ENCODE measurements at places on chromosomes 3 and 15.
A peak's percentile ranks its signal among the peaks of the same experiment; 100 is the strongest.

- no peak for DNase-seq
These were observed 9.6 kb upstream of the LAMP3 start for GRCh38 chr3:183172051-183172639.

GRCh38 chr3:38107911-38108648, 28.8 kb downstream of the ACAA1 start:
- DNase-seq: no peak

- DNase-seq: peak; percentile 55
These were observed 125.3 kb upstream of the BNIP2 start for GRCh38 chr15:59814409-59814808.

- DNase-seq: peak; percentile 89
These were observed at the start of gene DLEC1 for GRCh38 chr3:38039101-38039898. Gene DLEC1 (plus strand): TSS chr3:38039208. CDS start chr3:38039226, 18 bp downstream.

- no peak for DNase-seq
These were observed 34.0 kb downstream of the DGKG start for GRCh38 chr3:186327912-186328487.

- DNase-seq: no peak
These were observed 37.2 kb upstream of the PRR20G start for GRCh38 chr3:127324913-127325628.

- DNase-seq: no peak
These were observed 26.2 kb downstream of the PIK3CA start for GRCh38 chr3:179174316-179174715.

- DNase-seq: peak; percentile 75
These were observed 10.4 kb downstream of the TEX264 start for GRCh38 chr3:51681453-51681852.

- DNase-seq: no peak
These were observed 3.2 kb downstream of the UBE2E2 start for GRCh38 chr3:23206366-23206765.

GRCh38 chr15:26891448-26892181, 24.8 kb downstream of the GABRA5 start:
- no peak for DNase-seq

GRCh38 chr3:38323060-38323459, 23.5 kb upstream of the XYLB start:
- DNase-seq: no peak

GRCh38 chr3:138394156-138394555, 40.3 kb upstream of the ESYT3 start:
- DNase-seq: no peak

DNA sequence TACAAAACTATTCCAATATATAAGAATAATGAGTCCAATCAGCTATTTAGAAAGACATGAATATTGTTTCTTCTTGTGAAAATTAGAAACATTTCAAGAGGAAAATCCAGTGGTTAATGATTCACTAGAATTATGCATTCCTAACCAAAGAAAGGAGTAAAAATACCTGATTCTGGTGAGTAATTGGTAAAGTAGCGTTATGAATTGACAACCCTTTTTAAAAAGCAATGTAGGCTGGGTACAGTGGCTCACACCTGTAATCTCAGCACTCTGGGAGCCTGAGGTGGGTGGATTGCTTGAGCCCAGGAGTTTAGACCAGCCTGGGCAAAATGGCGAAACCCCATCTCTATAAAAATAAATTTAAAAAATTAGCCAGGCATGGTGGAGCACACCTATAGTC, 43.3 kb downstream of the TOPAZ1 start:
- DNase-seq: no peak

GRCh38 chr3:124758851-124759635, 28.8 kb downstream of the UMPS start:
- DNase-seq: no peak

DNA sequence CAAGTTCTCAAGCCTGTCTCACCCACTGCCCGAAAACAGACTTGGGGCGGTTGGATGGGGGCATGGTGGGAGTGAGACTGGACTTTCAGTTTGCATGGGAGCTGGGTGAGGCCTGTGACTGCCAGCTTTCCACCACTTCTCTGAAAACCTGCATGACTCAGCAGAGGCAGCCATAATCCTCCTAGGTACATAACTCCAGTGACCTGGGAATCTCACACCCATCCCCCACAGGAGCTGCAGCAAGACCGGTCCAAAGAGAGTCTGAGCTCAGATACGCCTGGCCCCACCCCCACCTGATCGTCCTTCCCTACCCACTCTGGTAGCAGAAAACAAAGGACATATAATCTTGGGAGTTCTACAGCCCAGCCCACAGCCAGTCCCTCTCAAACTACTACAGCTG, 107.2 kb downstream of the NSMCE3 start:
- DNase-seq: no peak

- DNase-seq: no peak
These were observed 15.3 kb downstream of the NR2F2 start for GRCh38 chr15:96345560-96346399.

DNA sequence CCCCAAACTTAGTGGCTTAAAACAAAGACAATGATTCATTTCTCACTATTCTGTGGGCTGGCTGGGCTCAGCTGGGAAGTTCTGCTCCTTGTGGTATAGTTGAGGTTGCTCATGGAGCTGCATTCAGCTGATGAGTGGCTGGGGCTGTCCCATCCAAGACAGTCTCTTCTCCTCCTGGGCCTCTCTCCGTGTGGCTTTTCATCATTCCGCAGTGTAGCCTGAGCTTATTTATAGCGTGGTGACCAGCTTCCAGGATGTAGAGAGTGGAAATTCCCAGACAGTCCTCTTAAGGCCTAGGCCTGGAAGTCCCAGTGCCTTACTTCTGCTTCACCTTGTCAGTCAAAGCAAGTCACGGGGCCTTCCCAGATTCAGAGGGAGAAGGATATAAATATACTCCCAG, 136.7 kb upstream of the DAZL start:
- no peak for DNase-seq

DNA sequence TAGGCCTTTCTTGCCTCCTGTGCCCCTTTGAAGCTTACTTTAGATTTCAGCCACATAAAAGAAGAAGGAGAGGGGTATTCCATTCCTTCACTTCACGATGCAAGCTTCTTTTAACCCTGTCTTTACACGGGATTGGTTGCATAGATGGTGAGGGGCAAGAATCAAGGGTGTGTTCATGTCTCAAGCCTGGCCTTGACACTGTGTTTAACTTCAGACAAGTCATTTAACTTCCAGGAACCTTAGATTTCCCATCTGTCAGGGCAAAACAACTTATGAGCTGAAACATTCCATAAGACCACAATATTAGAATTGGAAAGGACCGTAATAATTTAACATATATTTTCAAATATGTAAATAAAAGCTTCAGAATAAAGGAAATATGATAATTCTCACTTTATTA, 344.5 kb downstream of the MFSD1 start:
- no peak for DNase-seq

- no peak for DNase-seq
These were observed 150.2 kb downstream of the CHST2 start for GRCh38 chr3:143269741-143270140.

DNA sequence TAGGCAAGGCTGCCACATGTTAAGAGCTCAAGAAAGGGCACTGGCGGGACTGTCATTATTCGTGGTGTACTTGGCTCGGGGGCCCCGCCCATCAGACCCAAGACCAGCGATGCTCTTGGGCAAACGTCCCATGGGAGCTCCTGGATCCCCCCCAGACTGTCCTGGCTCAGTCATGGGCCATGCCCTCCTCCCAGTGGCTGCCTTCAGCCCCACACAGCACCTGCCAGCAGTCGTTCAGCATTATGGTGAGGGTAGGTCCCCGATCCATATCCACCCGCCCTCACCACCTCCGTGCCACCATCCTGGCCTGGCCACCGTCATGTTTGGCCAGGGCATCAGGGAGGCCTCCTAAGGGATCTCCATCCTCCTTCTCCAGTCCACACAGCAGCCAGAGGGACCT, 51.4 kb upstream of the IQSEC1 start:
- DNase-seq: no peak

GRCh38 chr3:134711284-134711683, 60.5 kb upstream of the KY start:
- DNase-seq: no peak

DNA sequence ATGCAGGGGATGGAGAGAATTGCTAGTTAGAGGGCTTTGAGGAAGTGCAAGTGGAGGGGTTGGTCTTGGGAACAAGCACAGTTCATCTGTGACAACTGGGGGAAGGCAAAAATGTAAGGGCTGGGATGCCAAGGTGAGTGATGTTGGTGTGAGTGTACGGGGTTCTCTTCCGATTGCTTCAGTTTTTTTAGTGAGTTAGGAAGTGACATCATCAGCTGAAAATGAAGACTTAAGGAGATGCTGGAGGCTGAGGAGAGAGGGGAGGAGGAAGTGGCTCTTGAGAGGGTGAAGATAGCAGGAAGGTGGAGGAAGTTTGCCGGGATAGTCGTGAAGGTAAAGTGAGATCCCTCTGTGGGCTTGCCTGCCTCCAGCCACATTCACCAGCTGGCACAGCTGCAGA, 12.7 kb downstream of the TICRR start:
- DNase-seq: no peak

DNA sequence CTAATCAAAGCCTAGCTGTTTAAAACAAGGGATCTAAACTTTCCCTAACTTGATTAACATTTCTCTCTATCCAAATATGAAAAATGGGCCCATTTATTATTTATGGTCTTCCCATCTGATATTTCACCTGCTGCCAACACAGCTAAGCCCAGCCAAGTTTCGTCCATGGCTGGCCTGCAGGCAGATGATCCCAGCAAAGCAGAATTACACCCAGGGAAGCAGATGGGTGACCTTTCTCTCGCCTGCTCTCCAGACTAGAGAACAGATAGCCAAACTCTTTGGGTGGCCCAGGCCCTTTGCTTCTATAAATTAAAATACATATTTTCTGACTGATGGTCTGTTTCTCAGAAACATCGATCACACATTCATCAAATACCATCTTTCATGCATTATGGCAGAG, 1038.8 kb downstream of the AGBL1 start:
- DNase-seq: no peak

DNA sequence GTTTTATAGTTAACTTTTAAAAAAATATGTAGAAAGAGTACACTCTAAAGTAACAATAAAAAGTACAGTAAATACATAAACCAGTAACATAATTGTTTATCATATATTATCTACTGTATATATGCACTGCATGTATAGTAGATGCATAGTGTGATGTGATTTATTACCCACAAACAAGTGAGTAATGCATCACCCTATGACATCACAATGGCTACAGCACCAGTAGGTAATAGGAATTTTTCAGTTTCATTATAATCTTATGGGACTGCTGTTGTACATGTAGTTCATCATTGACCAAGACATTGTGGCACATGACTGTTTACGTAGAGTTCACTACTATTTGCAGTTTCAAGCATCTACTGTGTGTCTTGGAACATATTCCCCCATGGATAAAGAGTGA, 1047.2 kb downstream of the ROBO2 start:
- no peak for DNase-seq

GRCh38 chr3:170656284-170656683, 70.4 kb upstream of the SLC7A14 start:
- DNase-seq: no peak

DNA sequence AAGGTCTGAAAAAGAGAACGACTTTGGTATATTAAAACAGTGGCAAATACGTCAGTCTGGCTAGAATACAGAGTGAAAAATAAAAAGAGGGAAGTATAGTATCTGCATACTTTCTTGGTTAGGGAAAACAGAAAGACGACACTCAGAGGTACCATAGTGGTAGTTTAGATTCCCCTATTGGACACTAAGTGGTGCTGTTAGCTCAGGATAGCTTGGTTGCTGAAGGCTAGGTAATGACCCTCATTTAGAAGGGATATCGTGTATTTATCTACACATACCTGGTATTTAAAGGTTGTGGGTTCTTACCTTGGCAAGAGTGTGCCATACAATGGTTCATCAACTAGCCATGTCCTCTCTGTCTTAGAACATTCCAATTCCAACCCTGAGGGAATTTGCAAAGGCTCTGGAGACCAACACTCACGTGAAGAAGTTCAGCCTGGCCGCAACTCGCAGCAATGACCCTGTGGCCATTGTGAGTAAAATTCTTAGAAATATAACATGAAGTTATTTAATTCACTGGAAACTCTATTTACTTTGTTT, 31.0 kb downstream of the TMOD2 start:
- no peak for DNase-seq

DNA sequence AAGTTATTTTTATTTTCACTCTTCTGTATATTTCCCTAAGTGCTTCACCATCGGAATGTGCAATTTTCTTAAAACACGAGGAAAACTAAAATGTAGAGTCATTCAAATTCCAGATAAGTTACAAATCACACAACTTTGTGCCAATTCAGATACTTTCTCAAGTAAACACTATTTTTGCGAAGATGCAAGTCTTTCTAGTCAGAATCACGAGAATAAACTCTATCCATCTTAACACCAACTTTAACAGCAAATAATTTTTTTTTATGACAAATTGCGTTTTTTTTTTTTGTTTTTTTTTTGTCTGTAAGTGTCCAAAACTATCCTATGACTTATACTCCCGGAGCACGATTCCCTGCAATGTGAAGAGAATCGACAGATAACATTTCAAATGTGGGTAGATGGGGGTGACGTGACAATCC, 1.3 kb downstream of the STAG1 start:
- no peak for DNase-seq

DNA sequence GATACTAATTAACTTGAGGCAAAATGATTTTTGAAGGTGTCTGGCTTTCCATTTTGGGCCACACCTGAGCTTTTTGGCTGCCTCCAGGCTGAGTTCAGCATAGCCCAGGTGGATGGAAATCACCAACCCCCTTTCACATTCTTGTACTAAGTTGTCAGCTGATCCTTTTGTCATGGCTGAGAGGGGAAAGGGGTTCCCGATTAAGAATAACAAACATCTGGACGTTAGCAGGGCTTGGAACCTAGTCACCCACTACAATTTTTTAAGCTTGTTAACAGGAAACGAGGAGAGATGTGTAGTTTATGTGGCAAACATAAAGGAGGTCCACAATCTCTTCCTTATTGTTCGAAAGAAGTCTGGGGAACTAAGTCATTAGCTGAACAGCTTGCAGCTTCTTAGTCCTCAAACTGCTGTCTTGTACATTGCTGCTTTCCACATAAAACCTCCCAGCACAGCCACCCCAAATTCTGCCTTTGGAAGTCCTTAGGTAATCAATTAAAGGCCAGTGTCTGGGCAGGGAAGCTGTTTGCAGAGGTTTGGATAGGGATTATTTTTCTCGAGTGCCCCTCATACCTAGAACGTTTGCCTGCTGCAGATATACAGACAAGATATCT, 5.0 kb downstream of the NR2F2 start:
- DNase-seq: no peak

DNA sequence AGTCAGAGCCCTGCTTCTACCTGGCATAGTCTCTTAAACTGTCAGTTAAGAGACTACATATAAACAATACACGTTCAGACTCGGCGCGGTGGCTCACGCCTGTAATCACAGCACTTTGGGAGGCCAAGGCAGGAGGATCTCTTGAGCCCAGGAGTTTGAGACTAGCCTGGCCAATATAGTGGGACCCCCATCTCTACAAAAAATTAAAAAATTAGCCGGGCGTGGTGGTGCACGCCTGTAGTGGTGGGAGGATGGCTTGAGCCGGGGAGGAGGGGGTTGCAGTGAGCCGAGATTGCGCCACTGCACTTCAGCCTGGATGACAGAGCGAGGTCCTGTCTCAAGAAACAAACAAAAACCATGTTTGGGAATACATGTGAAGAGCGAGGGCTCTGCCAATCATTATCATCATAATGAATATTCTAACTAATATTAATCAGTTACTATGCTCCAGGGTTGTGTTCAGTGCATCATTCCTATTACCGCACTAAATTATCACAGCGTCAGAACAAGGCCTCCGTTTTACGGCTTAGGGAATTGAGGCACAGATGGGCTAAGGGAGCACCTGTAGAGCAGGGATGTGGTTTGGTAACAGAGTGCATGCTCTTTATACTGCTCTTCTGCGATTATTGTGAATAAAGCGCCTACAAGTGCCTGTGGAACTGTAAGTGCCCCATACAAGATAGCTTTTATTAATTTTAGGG, 844 bp upstream of the UQCC5 start:
- DNase-seq: no peak
